ENCODE measurements at places on chromosomes 2 and 18. TPM values are rescaled to one million over a fixed set of nuclear protein-coding genes. Genes with fewer than 3 reads are reported as not detected.

The LRRC30 gene
- total RNA-seq, result 9.4 TPM

The IGFBP5 gene
- total RNA-seq, result 260 TPM

The CDCA7 gene
- 9.9 TPM for total RNA-seq

The RAB6D gene
- total RNA-seq, result not detected

The BMP10 gene
- total RNA-seq, result not detected

The SCN2A gene
- not detected for total RNA-seq

The HOXD9 gene
- total RNA-seq, result 5.7 TPM

The CROCC2 gene
- under 0.01 TPM for total RNA-seq

The TFPI gene
- total RNA-seq, result 47.0 TPM

The ACVR1C gene
- total RNA-seq, result 0.52 TPM

The C2orf15 gene
- total RNA-seq, result not detected

The ANKRD30B gene
- under 0.01 TPM for total RNA-seq

The CNRIP1 gene
- total RNA-seq, result 17.7 TPM

The ERFE gene
- 4.2 TPM for total RNA-seq

The CNGA3 gene
- 0.52 TPM for total RNA-seq

The CD8B2 gene
- total RNA-seq, result under 0.01 TPM

The SERPINB4 gene
- total RNA-seq, result not detected

The ITGB6 gene
- 17.2 TPM for total RNA-seq

The GRB14 gene
- 5.7 TPM for total RNA-seq

The FAM110C gene
- under 0.01 TPM for total RNA-seq

The COLEC12 gene
- total RNA-seq, result 39.1 TPM

The BBS5 gene
- total RNA-seq, result 8.4 TPM

The TSPYL6 gene
- not detected for total RNA-seq

Data from skeletal muscle tissue (tissue), 5 donors.